Activated T-helper 1 cell treated with anti-CD3 and anti-CD28 coated beads, Interleukin-12 subunit alpha, Interleukin-12 subunit beta, Interleukin-2, Interleukin-4 antibody, amounts not matched to agents 30 ng/mL and 10 ng/mL and 1 ng/mL, durations not matched to agents 14 hours and 24 hours and 36 hours (primary cell): ENCODE measurements at places on chromosomes 4 and X. TPM values are rescaled to one million over a fixed set of nuclear protein-coding genes. Genes with fewer than 3 reads are reported as not detected.

DNA sequence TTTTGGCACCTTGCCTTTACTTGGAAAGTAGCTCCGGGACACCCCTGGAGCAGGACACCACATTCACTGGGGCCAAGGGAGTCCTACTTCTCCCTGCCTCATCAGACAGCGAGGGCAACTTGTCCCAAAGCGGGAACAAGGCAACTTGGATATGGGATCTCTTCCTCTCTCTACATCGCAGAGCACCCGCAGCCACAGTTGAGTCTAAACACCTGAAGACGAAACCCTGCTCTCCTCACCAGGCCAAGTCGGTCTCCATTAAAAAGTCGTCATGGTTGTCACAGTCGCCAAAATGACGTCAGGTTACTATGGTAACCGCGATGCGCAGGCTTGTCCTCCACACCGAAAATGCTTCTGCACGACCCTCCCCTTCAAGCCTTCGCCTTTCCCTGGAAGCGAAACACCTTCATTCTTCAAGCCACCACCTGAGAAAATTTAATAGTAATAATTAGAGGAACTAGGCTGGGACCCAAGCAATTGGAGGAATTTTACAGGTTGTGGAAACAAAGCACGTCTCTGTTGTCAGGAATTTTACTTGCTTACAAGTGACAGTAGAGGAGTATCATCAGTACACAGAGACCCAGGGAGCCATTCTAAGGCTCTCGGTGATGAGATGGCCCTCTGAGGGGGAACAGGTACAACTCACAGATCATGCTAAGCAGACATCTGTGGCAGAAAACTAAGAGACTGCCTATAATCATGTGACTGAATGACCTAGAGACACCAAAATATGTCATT lies 30.5 kb upstream of the TCEAL4 start:
- peak; percentile 40 for DNase-seq

GRCh38 chrX:66408507-66408906 lies 230.4 kb downstream of the EDA2R start:
- no peak for DNase-seq

- DNase-seq, result no peak
These were observed 133.2 kb downstream of the SHROOM3 start for GRCh38 chr4:76568262-76568661.

GRCh38 chrX:118551426-118551825 lies 55.8 kb downstream of the DOCK11 start:
- DNase-seq, result no peak

DNA sequence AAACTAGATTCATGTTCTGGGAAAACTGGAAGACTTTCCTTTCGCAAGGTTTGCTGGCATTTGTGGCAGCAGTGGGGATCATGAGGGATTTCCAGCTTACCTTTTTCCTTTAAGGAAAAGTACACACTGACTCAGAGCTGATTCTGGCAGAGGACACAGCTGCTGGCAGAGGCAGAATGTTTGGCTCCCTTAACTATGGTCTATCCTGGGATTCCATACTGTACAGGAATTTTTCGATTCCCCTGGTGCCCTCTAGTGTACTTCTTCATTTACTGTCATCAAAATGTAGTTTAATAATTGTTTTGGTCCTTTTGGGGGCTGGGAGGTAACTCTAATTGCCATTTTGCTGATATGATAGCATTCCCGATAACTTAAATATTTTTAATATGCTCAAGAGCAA lies 152.7 kb downstream of the GABRG1 start:
- DNase-seq, result no peak

DNA sequence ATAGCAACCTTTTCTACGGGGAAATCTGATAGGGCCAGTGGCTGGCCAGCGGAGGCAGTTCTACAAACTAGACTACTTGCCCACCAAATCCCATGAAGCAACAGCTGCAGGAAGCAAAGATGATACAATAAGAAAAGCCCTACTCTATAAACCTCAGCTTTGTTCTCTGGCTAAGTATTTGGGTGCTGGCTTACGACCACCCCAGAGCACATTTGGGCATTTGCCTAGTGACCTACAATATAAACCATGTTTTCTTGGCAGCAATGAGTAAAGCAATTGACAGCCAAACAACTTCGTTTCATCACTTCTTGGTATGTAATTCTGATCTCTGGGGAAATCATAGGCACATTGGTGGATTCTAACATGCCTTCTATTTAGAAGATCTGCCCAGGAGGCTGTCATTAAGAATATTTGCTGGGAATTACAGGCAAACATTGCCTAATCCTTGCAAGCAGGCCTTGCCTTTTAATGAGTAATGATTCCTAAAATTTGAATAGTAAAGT lies 7.5 kb upstream of the LHFPL1 start:
- no peak for DNase-seq

CLCN5 gene
- 2.8 and 5.5 TPM in 2 replicates for total RNA-seq

OTUD6A gene
- total RNA-seq, result not detected in 2 replicates

CSAG2 gene
- total RNA-seq, result 0.31 TPM in 1 of 2 replicates, not detected in the other
